Glomerular endothelial cell (primary cell): ENCODE measurements at places on chromosomes 5 and 9. TPM values are rescaled to one million over a fixed set of nuclear protein-coding genes. Genes with fewer than 3 reads are reported as not detected.

DNA sequence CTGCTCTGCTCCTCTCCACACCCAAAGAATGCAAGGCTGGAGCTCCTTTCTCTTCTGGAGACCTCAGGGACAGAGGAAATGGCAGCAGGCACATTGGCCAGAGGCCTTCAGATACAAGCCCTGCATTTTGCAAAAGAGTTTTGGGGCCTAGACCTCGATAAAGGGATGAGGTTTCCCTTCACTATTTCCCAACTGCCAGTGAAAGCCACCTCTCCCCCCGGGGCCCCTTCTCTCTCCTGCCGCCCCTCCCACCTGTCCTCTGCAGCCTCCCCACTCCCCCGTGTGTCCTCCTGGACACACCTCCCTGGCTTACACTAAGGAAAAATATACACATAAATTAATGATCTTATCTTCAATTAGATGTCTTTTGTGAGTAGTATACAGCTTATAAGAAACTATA is 21.3 kb upstream of the LMNB1 start:
- no peak for DNase-seq

CCL21 gene
- total RNA-seq: 0.19 and 0.64 TPM in 2 replicates

- no peak for DNase-seq
Measured at GRCh38 chr9:36031774-36032555, 4.7 kb upstream of the RECK start.

GRCh38 chr5:40655138-40655537 is 24.6 kb upstream of the PTGER4 start:
- no peak for DNase-seq

CCDC152 gene
- total RNA-seq: 0.05 and 0.23 TPM in 2 replicates

LPAR1 gene
- 0.53 and 3.3 TPM in 2 replicates for total RNA-seq

DNA sequence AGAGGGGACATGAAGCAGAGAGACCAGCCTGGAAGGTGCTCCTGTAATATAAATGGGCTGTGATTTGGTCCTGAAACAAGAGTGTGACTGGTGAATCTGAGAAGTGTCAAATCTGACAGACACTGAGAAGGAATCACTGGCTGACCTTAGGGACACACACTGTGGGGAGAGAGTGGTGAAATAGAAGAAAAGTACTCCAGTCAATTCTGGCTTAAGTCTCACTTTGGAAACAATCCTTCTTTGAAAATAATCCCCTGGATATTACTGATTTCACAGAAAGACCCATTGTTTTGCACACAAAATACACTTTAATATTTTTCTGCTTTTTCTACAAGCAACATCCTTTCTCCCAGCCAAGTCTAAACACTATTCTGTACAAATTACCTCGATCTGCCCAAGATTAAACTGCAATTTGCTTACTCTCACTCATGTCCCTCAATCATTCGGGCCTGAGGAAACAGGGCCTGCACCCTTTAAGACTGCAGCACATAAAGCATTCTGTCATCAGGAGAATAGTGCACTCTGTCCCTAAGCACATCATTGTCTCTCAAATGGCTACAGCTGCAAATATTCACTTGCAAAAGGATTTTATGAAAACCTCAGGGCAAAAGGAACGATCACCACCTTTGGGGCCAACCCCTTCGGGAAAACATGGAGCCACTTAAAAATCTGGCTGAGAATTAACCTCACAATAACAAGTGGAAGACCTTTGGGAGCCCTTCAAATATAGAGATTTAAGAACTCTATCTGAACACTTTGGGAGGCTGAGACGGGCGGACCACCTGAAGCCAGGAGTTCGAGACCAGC is 68.6 kb downstream of the MAPKAP1 start:
- DNase-seq: no peak

DNA sequence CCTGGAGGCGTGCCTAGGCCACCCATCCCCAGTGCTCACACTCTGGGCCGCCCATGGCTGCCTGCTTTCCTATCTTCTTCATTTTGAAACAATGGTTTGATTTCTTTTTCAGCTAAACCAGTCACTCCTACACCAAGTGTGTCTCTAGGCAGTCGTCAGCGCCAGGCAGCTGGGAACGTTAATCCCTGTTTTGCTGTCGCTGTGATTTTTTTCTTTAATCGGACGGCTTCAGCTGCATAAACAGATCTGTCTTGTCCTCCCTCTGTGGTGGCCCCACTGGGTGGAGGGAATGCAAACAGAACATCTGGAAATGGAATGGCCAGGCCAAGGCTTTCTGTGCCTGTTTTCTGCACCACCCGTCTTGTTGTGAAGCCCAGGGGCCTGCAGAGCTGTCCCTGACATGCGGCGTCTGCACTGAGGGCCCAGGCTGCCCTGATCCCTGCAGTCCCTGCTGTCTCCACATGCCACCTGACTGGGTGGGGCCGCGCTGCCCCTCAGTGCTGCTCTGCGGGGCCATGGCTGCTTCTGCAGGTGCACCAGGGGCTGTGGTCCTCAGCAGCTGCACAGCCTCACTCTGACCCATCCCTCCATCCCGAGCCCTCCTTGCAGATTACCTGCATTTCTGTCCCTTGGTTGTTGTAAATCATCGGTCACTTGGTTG is 51.5 kb downstream of the WNK2 start:
- no peak for DNase-seq

GRCh38 chr5:135137146-135137915 is 103.3 kb upstream of the PITX1 start:
- DNase-seq: no peak

GRCh38 chr5:1118231-1118698 is 6.4 kb upstream of the SLC12A7 start:
- no peak for DNase-seq

LRRC19 gene
- not detected in 2 replicates for total RNA-seq

DNA sequence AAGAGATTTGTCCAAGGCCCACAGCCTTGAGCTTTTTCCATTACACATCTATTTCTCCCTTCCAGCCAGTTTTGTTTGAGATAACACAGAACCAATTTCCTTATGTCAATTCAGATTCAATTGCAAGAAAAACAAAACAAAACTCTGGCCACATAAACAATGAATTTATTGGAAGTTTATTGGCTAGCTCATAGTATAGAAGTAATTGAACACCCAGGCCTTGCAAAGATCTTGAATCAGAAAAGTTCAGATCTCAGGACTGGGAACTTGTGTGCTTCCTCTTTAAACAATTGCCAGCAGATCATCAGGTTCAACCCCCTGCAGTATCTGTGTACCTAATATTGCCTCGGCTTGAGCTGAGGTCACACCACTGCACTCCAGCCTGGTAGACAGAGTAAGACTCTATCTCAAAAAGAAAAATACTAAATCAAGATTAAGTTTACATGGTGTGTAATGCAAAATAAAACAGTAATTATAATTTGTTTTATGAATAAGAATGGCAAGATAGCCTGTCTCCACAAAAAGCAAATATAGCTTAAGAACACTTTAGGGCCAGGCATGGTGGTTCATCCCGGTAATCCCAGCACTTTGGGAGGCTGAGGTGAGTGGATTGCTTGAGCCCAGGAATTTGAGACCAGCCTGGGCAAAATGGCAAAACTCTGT is 4.1 kb upstream of the ZCCHC10 start:
- DNase-seq: no peak

GRCh38 chr5:101532430-101532829 is 629.3 kb upstream of the ST8SIA4 start:
- DNase-seq: no peak

FSTL4 gene
- total RNA-seq: 0.18 TPM in 1 of 2 replicates, not detected in the other

CCL27 gene
- total RNA-seq: not detected in 2 replicates

GRCh38 chr9:88998911-88999310 is 7.6 kb downstream of the S1PR3 start:
- no peak for DNase-seq

GRCh38 chr5:13503017-13503416 is 441.5 kb downstream of the DNAH5 start:
- DNase-seq: no peak

GRCh38 chr9:126361810-126362238 is 35.2 kb downstream of the MVB12B start:
- no peak for DNase-seq

MARVELD2 gene
- total RNA-seq: 1.9 and 3.6 TPM in 2 replicates
